ENCODE measurements at places on chromosomes 7 and 10.

DNA sequence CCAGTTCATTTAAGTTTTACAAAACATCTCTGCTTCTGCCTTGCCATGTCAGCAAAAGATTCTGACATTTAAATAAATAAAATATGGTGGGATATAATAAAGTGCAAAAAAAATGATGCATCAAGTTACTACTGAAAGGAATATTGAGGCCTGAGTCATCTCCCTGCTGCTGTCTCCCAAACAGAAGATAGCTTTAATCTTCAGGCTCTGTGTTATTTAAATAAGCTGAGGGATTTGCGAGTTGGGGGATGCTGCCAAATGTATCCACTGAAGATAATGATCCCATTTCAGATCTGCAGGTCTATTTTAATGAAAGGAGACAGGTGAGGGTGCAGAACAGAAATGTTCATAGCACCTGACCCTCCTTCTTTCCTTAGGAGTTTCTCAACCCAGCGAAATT is 720.8 kb downstream of the AUTS2 start:
- no peak for DNase-seq

DNA sequence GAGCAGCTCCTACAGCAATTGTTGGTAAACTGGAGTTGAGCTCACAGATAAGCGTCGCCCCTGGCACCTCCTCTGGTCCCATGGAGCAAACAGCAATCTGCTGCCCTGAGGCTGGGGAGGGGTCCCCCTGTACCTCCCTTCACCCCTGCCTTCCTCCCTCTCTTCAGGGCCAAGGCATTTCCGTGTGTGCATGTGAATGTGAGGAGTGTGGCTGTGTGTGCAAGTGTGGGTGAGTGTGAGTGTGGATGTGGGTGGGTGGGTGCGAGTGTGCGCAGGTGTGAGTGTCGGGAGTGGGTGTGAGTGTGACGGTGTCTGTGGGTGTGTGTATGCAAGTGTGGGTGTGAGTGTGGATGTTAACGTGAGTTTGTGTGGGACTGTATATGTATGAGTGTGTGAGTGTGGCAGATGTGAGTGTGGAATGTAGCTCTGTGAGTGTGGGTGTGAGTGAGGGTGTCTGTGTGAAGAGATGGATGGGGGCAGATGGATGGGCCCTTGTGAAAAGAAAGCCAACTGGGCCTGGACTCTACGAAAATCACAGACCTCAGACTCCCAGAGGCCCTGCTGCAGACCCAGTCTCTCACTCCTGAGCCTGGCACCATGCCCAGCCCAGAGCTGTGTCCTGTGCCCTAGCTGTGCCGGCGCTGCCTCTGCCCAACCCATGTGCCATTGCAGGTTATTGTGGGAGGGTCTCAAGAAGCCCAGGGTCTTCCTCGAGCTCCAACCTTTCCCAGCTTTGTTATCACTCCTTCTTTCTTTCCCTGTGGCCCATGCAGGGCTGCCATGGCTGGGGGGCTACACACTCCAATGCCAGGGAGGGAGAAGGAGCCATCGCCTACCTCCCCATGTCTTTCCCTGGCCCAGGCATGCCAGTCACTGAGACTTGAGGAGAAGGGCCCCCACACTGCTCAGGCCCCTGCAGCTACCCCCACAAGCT is 73.9 kb downstream of the GRID1 start:
- no peak for DNase-seq

DNA sequence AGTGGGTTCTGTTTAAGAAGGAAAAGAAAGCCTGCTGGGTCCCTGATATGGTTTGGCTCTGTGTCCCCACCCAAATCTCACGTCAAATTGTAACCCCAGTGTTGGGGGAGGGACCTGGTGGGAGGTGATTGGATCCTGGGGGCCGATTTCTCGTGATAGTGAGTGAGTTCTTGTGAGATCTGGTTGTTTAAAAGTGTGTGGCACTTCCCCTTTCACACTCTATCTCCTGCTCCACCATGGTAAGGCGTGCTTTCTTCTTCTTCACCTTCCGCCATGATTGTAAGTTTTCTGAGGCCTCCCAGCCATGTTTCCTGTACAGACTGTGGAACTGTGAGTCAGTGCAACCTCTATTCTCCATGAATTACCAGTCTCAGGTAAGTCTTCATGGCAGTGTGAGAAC is 42.6 kb downstream of the INPP5A start:
- no peak for DNase-seq

- DNase-seq = no peak
These were observed 411.9 kb downstream of the GRM8 start for GRCh38 chr7:126840869-126841268.

DNA sequence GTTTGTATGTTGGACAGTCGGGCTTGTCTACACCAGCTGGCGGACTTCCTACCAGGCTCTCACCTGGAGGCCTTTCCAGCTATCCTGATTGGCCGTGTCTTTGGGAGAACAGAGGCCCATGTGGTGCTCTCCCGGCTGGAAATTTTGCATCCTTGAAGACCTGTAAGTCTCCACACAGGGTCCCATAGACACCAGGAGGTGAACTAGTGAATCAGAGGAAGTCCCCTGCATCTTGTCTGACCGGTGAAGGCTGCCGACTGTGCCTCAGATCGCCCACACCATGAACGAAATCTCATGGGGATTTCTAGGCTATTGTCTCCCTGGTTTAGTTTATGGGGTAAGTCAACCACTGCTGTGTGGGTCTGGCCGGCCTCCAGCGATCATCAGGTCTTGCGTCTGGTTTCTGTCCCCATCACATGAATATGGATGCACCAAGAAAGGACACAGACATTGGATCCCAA is 108.4 kb upstream of the LYZL2 start:
- DNase-seq = no peak

- no peak for DNase-seq
These were observed 72.8 kb upstream of the CACUL1 start for GRCh38 chr10:118827466-118828155.

- peak; percentile 16 for DNase-seq
These were observed 19.1 kb downstream of the ATOH7 start for GRCh38 chr10:68212721-68213352.

GRCh38 chr10:25952857-25953256 is 18.8 kb downstream of the MYO3A start:
- DNase-seq = no peak

Measured in SW480 (cell line).